Activated naive CD4-positive, alpha-beta T cell (primary cell): ENCODE measurements at places on chromosomes 7 and 10.
A peak's percentile ranks its signal among the peaks of the same experiment; 100 is the strongest.

- no peak for DNase-seq
Measured at GRCh38 chr10:87882555-87883294, 19.3 kb downstream of the PTEN start.

DNA sequence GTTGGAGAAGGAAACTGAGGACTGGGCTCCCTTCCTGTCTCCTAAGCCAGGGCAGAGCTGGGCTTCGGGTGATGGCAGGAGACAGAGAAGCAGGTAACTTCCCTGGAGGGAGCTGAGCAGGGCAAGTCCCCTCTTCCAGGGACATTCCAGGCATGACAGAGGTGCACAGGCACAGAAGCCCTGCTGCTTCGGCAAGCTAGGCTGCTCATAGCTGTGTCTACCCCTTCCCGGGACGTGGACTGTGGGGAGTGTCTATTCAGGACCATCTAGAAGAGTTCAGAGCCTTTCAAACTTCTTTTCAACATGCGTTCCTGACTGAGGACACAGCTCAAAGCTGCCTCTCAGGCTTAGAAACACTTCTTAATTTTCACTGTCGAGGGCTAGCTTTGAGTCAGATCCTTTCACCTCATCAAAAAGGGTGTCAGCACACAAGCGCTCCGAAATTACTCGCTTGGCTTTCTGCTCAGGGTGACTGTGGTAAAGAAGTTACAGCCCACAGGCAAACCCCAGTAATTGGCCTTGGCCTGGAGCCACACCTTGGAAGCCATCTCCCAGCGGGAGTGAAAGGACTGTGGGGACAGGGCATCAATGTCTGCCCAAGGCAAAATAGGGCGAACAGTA lies 63.7 kb upstream of the STEAP1B start:
- no peak for DNase-seq

- peak; percentile 46 for DNase-seq
Measured at GRCh38 chr10:26697163-26697921, at the start of gene PDSS1. Gene PDSS1 (plus strand): TSS chr10:26697701. CDS start chr10:26697712, 11 bp downstream.

- no peak for DNase-seq
Measured at GRCh38 chr7:106326594-106327537, 42.1 kb upstream of the NAMPT start.

- DNase-seq = no peak
Measured at GRCh38 chr7:125119559-125120115, 190.0 kb upstream of the POT1 start.

DNA sequence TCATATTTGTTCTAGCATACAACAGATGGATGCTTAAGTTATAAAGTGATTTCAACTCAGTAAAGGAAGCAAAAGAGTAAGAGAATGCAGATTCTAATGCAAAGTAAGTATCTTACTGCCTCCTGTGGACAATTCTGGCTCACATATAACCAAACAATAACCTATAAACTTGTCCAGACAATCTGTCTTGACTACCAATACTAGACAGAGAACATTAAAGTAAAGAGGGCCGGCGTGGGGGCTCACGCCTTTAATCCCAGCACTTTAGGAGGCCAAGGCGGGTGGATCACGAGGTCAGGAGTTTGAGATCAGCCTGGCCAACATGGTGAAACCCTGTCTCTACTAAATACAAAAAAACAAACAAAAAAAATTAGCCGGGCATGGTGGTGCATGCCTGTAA lies 329.3 kb downstream of the CACNA2D1 start:
- no peak for DNase-seq

- no peak for DNase-seq
Measured at GRCh38 chr7:17870406-17870805, 69.9 kb downstream of the SNX13 start.

DNA sequence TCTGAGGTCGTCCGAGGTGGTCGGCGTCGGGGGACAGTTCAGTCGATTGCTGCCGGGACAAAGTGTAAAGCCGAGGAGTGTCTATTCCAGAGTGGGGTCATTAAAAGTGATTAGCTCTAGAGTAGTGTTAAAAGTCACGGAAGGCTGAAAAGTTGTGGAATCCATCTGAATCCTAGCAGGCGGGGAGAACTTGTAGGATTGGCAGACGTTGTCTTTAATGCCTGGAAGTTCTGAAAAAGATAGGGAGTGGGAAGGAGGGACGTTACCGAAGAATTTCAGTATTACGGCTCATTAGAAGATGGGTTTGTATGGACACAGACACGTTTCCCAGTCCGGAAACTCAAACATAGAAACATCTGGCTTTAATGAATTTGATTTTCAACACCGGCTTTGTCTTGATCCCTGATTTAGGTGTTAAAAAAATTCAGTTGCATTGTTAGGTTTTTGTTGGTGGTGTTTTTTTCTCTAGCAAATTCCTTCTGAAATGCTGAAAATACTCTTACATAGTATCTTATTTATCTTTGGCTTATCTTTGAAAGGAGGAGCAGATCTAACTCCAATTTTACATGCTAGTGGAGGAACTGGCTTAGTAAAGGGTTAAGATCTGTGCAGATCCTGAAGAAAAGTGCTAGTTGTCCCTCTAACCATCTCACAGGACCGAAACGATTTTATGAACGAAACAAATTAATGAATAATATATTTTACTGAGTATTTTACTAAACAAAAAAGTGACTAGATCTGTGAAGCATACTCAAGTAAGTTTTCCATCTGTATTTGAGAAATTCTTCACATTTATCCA lies 900 bp downstream of the MKLN1 start:
- no peak for DNase-seq

GRCh38 chr7:50865450-50865849 lies 82.8 kb upstream of the GRB10 start:
- no peak for DNase-seq

GRCh38 chr7:49255054-49255453 lies 330.7 kb downstream of the CDC14C start:
- no peak for DNase-seq

GRCh38 chr7:6530626-6531491 lies 20.4 kb downstream of the GRID2IP start:
- no peak for DNase-seq

GRCh38 chr7:22997871-22998518 lies 15.9 kb downstream of the HYCC1 start:
- DNase-seq = no peak

- DNase-seq = no peak
Measured at GRCh38 chr7:34457329-34457728, 200.7 kb upstream of the NPSR1 start.

DNA sequence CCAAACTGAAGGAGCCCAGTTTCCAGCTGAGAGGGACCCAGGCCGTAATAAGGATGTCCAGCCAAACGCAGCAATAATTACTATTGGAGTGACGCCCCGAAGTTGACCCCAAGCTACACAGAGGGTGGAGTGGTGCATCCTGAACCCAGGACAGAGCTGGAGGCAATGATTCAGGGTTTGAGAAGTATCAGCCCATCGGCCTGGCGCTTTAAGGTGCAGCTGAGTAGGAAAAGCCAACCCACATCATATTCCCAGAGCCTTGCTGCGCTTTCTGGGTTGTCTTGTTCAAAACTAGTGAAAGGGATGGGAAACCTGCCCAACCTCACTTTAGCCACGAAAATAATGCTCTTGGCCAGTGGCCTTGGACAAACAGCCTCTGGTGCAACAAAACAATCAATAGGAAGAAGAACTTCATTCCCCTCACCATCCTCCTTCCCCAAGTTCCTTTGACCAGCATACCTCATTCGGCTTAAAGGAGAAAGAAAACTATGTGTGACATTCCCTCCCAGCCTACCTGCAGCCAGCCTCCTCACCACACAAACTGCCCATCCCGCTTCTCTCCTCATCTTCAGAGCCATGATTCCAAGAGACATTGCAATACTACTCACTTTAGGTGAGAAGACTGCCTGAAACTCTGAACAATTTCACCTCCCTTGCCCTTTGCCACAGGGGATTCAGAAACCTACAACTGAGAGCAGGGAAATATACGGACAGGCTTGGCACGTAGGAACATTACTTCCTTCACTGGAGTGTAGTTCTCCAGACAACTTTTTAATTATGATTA lies 217.2 kb upstream of the MKLN1 start:
- DNase-seq = no peak

DNA sequence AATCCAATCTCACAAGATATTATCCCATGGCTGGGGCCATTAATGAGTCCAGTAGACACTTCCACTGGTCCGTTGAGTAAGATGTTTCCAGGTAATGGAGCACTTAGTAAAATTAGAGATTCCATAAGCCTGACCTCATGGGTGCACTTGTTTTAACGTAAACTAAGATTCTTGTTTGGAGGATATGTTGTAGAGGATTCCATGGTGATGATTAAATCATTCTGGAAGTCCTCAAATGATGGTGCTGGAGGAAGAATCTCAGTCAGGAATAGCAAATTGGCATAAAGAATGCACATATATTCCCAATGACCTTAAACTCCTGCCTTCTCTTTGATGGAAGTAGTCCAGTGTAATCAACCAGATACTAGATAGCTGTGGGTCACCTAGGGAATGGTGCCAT lies 161.9 kb upstream of the PCLO start:
- no peak for DNase-seq

- DNase-seq = no peak
Measured at GRCh38 chr10:126302826-126303665, 85.2 kb downstream of the ADAM12 start.

- DNase-seq = no peak
Measured at GRCh38 chr7:211033-211714, 18.8 kb downstream of the FAM20C start.

DNA sequence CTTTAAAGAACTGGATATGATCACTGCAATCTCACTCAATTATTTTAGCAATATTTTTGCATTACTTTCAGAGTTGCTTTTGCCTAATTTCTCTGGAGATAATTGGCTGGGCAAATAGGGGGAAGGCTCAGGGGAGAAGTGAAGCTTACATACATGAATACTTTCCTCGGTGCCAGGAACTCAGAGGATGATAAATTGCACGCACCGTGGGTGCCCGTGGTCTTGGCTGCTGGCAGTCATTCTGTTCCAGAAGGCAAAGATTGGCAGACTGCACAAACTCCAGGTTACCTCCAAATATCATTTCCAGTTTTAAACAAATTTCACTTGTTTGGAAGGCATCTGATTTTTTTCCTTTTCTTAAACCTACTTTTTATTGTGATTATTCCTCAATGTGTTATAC lies 197.8 kb upstream of the TMEM72 start:
- no peak for DNase-seq

- DNase-seq = no peak
Measured at GRCh38 chr7:142868986-142869415, 14.1 kb downstream of the EPHB6 start.

- DNase-seq = no peak
Measured at GRCh38 chr10:974785-975074, 13.5 kb upstream of the GTPBP4 start.

DNA sequence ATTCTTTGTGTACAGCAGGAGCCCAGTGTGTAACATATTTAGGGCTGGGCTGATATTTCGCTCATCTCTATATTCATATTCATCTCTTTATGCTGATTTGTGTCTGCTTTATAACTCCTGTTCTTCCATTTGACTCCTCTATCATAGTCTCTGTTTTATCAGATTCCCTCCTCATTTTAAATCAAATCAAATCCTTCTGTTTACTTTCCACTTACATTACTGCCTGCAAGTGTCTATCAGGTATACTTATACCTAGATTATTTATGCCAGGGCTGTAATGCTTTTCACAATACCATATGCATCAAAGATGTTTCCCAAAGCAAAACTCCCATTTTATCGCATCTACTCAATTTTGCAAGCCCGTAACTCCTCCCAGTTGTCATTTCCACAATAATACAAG lies 990.7 kb downstream of the SORCS1 start:
- DNase-seq = no peak

DNA sequence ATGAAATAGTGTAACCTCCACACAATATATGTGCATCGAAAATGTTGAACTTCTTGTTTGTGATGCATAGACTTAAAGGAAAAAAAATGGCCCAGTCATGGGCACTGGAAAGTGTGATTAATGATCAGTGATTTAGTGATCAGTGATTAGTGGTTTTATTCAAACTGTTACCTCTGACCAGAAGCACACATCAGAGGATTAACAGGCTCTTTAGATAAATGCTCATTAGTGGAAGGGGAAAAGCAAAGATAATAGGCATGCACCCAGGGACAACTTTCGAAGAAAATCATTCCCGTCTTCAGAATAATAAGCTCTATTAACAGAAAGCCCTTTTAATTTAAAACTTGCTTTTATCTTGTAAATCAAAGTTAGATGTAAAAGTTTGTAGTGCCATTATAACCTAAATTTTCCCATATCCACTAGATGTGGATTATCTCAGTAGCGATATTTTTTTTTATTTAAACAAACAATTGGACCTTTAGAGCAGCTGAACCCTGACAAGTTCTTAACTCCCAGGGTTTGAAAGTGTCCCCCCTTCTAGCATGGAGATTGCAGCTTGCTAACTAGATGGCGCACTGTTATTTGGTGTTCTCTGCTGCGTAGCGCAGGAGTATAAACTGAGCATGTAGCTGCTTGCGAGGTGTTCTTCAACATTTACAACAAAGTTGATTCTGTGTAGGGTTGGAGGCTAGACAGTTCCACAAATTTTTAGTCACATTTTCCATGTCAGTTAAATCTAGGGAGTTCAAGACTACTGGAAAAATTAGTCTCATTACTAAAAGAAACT lies at the start of gene CREB5:
Gene CREB5 (plus strand): TSS at position 643 of the 787 bp plus-strand sequence. CDS start 397 bp downstream, outside the sequence.
- no peak for DNase-seq

DNA sequence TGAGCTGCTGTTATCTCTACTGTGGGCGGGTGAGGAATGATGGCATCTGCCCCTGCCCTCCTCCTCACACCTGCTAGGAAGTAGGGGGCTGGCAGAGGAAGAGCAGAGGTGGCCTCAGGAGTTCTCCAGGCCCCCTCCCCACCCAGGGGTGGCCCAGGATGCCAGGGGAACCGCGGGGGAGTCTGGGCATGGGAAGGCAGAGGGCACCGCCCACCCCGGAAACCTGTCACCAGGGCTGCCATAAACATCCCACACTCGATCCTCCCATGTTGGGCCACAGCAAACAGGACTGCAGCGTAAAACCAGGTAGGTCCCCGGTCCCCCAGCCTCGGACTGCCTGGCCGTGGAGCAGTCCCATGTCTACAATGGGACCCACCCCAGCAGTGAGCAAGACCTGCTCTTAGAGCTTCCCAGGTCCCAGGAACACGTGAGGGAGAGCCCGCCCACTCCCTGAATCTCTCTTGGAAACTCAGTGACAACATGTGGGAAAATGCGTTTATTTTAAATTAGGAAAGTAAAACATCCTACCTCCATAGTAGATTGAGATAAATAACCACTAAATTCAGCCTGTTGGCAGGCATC lies 23.4 kb downstream of the EBF3 start:
- DNase-seq = no peak

DNA sequence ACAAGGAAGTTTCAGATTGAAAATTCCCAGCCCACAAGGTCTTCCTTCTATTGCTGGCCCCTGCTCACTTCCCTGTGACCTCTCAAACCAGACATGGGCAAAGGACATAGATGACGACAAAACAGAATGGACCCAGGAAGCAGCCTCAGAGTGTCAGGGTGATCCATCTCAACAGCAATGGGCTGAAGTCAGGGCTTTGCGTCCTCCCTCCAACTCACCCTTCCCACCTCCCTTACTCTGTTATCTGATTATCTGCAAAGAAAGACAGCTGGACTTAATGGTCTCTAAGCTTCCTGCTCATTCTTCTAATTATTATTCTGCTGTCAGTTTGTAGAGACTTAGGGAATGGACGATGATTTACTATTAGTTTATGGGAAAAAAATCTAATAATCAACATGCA lies 115.9 kb downstream of the PIP4K2A start:
- no peak for DNase-seq

- no peak for DNase-seq
Measured at GRCh38 chr7:134046594-134047128, 80.5 kb upstream of the LRGUK start.
